ENCODE measurements at places on chromosomes 13 and 19.

DNA sequence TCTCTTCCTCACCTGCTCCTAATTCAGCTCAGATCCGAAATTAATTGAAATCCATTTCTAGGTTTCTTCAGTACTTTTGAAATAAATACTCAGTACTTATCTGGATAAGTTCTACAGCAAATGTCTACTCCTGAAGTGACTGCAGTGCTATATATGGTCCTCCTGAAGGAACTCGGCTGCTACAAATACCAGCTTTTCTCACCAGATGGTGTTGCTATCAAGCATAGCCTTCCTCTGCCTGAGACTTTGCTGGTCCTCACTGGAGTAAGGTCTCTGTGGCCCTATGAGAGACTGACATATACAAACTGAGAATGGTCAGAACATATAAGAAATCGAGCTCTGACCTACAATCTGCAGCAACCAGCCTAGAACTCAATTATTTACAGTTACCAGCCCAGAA lies 161.6 kb downstream of the NDFIP2 start:
- DNase-seq: no peak

DNA sequence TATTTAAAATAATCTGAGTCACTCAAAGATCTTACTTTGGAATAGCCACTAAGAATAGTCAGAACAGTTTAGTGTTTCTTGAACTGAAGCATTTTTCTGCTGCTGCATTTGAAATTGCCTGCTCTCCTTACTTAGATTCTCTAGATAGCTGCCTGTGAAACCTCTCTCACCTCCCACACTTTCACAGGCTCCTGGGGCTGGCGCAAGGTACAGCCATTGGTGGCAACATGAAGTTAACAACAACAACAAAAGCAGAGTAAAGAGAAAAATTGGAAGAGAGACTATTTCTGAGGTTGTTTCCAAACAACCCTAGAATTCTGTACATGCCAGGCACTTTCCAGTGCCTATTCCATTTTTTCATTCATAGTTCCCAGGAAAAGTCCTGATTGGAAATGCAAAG lies 25.3 kb downstream of the SLITRK5 start:
- no peak for DNase-seq

GRCh38 chr13:85230691-85231093 lies 568.5 kb downstream of the SLITRK6 start:
- DNase-seq: no peak

DNA sequence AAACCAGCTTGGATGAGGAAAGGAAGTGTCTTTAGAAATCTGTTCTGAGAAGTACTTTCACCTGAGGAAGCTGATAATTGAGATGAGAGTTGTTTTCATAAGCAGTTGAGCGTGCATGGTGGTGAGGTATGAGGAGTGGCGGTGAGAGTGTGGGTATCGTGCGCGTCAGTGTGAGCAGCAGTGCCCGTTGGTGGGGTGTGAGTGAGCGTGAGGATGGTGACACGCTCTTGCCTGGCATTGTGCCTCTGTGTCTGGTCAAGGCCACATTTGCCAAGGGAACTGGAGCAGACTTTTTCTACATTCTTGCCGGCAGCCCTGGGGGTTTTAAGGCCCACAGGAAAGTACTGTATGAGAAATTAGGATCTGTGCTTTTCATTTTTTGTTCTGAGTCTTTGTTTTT lies 36.5 kb upstream of the TEX29 start:
- DNase-seq: no peak

- no peak for DNase-seq
Observed at GRCh38 chr19:57992841-57993240, 9.8 kb downstream of the ZNF606 start.

GRCh38 chr19:19745496-19746285 lies 12.8 kb upstream of the ZNF14 start:
- no peak for DNase-seq

- no peak for DNase-seq
Observed at GRCh38 chr19:34794066-34794960, 21.3 kb upstream of the ZNF599 start.

- peak; percentile 97 for DNase-seq
Observed at GRCh38 chr13:112066624-112067004, 335 bp upstream of the SOX1 start.

- no peak for DNase-seq
Observed at GRCh38 chr19:47230921-47231214, at the start of gene BBC3. Gene BBC3, minus strand, starts transcription at chr19:47231199. Its CDS starts 2,768 bp downstream, at chr19:47228431.

- peak; percentile 54 for DNase-seq
Observed at GRCh38 chr19:18700501-18701249, 17.2 kb downstream of the CRTC1 start.

DNA sequence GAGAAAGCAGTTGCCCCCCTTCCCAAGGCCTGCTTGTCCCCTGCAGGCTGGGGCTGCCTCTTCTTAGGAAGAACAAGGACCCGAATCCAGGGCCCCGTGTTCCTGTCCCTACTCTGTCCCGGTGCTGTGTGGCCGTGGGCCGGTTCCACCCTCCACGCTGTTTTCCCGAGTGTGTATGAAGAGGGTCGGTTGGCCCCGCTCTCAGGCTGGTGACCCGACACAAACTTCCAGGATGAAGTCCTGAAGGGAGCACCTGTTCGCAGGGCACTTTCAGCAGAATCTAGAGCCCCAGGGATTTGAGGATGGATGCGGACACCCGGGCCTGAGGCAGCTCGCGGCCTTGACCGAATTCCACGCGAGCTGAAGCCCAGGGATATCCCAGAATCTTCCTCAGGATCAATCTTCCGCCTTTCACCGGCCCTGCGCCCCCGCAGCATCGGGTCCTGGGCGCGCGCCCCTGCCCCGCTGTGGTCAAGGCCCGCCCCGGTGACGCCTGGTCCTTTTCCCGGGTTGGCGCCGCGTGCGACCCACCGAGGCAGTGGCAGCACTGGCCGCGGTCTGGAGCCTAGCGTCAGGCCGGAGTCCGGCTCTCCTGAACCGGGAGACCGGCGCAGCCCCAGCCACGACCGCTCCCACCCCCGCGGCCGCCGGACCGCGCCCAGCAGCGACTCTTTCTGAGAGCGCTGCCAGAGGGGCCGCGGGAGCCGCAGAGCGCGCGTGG lies 528 bp upstream of the CHST8 start:
- no peak for DNase-seq

DNA sequence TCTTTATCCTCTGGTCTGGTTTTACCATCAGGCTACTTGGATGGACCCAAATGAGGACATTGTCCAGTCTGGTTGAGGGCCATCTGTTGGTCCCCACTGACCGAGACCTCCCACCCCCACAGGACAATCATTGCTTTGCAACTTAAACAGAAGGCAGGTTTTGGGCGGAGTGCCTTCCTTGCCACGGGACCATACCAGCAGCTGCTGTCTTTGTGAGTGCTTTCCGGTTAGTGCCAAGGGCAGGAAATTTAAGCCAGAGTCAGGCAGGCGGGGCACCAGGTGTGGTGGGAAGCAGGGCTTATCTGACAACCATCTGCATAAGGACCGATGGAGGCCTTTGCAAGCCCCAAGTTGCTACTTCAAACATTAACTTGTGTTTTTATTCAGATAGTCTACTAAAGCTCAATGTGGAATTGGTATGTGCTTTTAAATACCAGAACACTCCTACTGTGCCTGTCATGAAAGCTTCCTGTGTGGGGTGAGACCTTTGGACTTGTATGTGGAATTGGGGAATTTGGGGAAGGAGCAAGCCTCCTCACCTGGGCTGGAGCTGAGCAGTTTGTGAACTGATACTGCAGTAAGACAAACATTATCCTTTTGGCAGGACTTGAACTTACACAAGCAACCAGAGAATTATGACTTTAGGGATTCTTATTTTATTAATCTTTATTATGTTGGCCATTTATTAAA lies 39.3 kb upstream of the UBE2L5 start:
- peak; percentile 10 for DNase-seq

DNA sequence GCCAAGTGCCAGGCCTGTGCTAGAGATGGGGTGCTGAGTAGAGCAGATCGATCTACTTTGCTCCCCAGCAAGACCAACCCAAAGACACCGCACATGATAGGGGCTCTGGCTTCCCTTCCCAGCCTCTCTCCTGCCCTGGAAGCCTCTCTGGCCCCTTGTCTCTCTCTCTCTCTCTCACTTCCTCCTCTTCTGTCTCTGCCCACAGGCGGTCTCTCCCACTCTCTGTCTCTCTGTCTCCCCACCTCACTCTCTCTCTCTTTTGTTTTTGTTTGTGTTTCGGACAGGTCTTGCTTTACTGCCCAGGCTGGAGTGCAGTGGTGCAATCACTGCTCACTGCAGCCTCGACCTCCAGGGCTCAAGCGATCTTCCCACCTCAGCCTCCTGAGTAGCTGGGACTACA lies 1.3 kb downstream of the SELENOV start:
- no peak for DNase-seq

DNA sequence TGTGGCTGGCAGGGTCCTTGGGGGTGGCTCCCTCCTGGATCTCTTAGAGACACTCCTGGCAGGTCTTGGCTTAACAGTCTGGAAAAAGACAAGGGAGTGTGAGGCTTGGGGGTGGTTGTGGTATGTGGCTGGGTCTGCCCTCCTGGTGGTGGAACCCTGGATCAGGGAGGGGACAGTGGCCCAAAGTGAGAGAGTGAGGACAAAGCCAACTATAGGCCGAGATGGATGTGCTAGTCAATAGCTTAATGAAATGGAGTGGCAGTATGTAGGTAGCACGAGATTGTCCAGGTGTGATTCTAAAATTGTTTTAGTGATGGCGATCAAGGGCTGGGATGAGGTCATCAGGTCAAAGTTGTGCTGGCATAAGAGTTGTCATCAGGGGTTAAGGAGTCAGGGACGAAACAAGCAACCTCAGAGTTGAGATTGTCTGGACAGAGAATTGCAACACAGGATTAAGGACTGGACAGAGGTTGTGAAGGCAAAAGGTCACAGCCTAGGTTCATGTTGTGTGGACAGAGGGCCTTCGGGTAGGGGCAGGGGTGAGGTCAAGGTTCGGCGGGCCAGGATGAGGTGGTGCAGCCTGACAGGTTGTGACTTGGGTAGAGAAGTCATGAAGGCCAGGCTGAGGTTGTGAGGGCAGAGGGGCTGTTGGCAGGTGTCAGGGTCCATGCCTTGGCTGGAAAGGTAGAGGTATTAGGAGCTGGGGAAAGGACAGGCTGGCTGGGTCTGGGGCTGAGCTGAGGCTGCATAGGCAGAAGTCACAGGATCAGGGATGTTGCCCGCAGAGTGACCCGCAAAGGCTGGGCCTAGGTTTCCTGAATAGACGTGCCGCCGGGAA lies 4.5 kb upstream of the RASAL3 start:
- no peak for DNase-seq

All from NCI-H187 (cell line).